ENCODE measurements at places on chromosomes 7 and 10.
A peak's percentile ranks its signal among the peaks of the same experiment; 100 is the strongest.

DNA sequence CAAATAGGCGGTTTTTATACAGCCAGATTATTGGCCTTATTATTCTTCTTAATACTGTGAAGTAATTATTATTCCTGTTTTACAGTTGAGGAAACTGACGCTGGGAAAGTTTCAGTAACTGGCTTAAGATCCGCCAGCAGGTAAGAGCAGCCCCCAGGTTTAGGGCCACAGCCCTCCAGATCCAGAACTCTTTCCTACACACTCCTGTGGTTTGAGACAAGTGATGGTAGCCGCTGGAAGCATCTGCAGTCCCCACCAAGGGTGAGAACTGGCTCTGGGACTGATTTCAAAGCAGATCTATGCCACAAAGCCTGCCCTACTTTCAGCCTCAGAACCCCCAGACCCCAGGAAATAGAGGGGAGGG lies 3.0 kb upstream of the UNC5B start:
- no peak for DNase-seq

DNA sequence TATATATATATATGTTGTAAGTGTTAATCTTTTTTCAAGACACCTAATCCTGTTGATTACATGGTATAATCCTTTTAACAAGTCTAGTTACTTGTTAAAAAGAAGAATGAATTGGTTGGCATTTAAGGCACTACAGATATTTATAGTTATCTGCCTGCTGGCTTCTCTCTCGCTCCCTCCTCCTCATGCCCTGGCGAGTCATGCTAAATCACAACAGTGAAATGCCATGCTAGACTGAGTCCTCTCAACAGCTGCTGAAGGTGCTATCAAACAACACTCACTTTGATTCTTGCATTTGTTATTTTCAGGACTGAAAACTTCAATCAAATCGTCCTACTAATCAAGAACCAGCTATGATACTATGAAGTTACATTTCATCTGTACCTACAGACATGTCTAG lies 15.4 kb downstream of the NRAP start:
- no peak for DNase-seq

DNA sequence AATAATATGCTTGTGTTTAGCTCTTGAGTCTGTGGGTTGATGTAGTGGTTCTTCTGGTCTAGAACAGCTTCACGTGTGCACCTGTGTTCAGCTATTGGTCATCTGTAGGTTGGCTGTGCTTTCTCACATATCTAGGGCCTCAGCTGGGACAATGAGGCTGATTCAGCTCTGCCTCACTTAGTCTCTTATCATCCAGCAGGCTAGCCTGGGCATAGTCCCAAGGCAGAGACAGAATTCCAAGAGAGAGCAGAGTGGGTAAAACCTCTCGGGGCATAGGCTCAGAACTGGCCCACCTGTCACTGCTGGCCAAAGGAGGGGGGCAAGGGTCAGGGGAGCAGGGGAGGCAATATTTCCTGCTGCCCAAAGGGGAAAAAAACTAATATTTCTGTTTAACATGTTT lies 32.0 kb upstream of the MXI1 start:
- no peak for DNase-seq

- no peak for DNase-seq
Observed at GRCh38 chr7:50640256-50640655, 75.1 kb upstream of the DDC start.

DNA sequence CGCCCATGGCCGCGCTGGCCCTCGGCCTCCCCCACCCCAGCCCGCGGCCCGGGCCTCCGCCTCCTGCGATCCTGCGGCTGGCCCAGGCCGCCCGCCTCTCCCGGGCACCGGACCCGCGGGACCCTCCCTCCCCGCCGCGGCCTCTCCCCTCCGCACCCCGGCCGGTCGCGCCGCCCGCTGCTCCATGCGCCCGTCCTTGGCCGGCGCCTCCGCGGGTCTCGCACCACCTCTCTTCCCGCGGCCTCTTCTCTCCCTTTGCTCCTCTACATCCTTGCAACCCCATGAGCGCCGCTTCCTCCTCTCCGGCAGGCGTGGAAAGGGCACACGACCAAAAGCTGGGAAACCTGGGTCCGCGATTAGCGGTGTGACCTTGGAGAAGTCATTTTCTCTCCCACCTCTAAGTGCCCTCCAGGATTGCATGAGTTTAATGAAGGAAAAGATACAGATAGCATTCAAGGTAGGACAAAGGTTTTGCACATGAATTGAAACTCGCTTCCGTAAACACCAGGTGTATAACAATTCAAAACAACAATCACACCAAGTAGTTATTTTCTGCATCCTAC lies 448 bp upstream of the SRPK2 start:
- DNase-seq: no peak

- DNase-seq: no peak
Observed at GRCh38 chr7:78006063-78006755, 207.6 kb downstream of the PHTF2 start.

GRCh38 chr10:96587264-96588059 lies 650 bp upstream of the TM9SF3 start:
- DNase-seq: peak; percentile 40

- DNase-seq: no peak
Observed at GRCh38 chr7:48665353-48666135, 258.8 kb upstream of the CDC14C start.

DNA sequence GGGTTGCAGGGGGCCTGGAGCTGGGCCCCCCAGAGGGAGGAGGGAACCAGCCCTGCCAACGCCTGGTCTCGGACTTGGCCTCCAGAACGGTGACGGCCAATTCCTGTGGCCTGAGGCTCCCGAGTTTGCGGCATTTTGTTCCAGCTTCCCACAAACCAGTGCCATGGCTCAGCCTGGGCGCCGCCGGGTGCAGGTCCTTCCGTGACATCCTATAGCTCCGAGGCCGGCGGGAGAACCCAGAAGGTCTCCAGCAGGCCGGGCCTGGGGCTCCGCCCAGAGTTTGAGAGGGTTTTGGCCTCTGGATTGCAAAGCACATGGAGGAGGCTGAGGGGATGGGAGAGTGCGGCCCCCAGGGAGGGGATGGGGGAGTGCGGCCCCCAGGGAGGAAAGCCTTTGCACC lies 92.6 kb downstream of the UNCX start:
- DNase-seq: no peak

DNA sequence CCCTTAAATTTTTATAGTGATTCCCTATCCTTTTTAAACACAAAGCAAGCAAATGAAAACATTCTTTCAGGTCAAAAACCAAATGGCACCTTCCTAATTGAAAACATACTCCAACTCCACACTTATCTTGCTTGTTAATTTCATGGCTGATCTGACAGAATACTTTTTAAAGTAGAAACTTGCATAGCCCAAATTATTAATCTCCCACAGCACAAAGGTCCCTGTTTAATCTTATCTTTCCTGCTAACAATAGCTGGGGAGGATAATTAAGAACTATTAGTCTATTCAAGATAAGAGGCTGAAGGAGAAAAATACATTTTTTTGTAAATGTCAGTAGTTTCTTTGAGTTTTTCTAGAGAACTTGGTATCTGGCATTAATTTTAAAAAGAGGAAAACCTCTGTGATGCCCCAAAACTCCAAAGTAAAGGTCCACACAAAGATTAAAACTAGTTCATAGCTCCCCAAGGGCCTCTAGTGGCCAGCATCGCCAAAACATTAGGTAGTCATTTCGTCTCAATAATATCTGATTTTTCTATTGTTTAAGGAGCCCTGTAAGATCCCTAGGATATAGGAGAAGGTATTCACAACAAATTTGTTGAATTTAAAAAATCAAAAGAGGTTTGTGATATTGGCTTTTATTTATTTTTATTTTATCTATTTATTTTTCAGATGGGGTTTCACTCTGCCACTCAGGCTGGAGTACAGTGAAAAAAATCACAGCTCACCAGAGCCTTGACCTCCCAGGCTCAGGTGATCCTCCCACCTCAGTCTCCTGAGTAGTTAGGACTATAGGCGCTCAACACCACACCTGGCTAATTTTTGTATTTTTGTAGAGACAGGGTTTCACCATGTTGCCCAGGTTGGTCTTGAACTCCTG lies 14.7 kb downstream of the CDNF start:
- peak; percentile 23 for DNase-seq

DNA sequence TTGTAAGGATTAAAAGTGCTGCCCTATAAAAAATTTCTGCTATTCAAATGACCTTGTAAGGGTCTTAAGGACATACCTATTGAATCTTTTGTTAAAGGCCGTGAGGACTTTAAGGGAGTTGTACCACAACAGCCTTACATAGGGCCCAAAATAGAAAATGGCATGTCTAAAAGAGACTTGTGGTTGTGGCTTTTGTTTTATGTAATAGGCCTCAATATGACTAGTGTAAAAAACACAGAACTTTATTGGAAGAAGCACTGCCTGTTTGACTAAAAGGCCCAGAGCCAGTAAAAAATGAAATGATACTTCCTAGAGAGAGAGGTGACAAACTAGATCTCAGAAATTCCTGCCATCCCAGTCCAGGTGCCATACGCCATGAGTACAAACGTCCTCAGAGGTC lies 286.6 kb downstream of the SEMA3D start:
- no peak for DNase-seq

DNA sequence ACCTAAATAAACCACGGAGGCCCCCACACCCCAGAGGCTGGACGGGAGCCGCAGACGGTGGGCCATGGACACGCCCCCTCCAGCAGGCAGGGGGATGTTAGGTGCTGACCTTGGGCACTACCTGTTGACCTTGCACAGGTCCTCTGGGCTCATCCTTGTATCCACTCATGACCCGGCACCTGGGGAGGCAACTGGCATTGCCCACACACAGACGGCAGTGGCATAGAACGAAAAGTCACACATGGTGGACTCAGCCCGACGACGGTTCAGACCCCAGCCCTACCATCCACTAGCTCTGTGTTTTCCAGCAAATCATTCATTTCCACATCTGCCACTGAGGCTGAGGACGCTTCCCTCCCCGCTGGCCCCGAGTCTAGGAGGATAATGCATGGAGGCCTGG lies 247.7 kb upstream of the PPP2R2D start:
- no peak for DNase-seq

GRCh38 chr10:5354068-5354467 lies 10.7 kb upstream of the UCN3 start:
- no peak for DNase-seq

- no peak for DNase-seq
Observed at GRCh38 chr7:140402178-140402835, 1.6 kb upstream of the RAB19 start.

DNA sequence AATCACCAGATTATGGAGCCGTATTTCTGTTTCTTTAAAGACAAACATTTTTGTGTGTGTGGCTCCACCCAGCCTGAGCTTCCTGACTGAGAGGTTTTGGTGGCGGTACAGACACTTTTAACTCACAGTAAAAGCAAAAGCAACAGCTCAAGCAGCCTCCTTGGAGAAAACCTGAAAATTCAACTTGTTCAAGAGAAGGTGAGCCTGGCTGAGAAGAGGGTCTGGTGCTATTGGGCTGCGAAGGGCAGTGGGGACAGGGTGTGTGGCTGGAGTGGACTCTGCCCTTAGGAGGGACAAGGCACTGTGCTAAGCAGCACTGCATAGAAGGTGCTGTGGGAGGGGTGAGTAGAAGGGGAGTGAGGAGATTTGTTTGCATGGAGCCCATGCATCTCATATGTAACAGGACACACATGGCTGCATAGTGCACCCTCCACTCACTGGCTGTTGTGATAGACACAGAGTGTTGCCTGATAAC lies at the start of gene GIMAP7:
TSS of gene GIMAP7 (plus strand) at position 125 of the 475 bp plus-strand sequence. CDS start 5,103 bp downstream, outside the sequence.
- no peak for DNase-seq

DNA sequence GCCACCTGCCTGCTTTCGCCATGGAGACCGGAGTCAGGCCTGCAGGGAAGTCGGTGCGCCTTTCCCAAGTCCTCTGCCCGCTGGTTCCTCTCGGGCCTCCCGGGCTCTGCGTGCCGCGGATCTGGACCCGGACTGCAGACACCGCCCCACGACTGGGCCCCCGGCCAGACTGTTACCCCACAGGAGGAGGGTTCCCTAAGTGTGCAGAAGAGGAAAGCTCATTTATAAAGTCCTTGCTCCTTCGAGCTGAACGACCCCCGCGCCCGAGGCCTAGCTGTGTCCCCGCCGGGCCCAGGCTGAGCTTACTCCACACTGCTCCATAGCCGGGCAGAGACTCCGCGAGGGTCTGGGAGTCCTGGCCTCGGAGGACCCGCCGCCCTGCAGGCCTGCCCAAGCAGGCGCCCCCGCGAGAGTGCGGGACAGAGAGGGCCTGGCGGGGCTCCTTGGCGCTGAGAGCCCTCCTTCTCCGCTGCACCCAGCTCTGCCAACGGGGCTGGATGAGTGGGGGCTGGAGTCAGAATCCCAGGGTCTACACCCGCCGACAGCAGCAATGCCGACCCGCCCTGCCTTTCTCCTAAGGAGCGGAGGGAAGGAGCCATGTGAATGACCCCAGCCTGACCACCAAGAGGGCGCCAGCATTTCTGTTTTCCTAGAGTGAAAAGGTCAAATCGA lies 8.3 kb downstream of the EN2 start:
- no peak for DNase-seq

DNA sequence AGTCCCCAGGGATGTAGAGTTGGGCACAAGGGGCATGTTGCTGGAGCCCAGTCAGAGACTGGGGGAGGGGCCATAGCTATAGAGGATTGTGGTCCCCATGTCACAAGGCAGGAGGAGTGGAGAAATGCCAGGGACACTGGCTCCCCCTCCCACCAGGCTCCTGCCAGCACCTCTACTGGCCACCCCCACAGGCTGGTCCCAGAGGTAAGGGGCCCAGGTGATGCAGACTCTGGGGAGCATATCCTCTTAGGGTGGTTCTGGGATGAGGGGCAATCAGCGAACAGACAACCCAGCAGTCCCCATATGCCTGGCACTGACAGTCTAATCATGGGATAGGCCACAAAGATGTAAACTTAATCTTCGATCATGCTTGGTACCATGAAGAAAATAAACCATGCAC lies 21.2 kb downstream of the C10orf71 start:
- no peak for DNase-seq

GRCh38 chr7:11315666-11316258 lies 342.1 kb downstream of the PHF14 start:
- no peak for DNase-seq

DNA sequence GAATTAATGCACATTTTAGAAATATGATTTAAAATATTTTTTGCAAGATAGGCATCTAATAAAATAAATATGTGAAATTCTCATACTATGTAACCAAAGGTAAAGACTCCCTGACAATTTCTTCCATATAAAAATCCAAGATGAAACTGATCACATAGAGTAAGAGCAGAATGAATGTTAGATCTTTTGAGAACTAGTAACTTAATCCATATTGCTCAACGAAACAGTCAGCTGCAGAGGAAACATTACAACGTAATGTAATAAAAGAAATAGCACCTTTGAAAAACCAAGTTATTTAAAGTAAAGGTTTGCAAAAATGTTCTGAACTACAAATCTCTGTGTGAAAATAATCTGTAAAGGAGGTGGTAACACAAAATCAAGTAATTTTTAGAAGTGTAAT lies 28.8 kb downstream of the HACD1 start:
- DNase-seq: no peak

- DNase-seq: no peak
Observed at GRCh38 chr7:152910545-152911225, 151.1 kb downstream of the ACTR3B start.

Measured in activated T-cell treated with anti-CD3 and anti-CD28 coated beads for 4 hours (primary cell).